ENCODE measurements at places on chromosomes 5 and 9.

GRCh38 chr9:110767559-110768063, 99.0 kb downstream of the MUSK start:
- DNase-seq: peak; percentile 96

- no peak for DNase-seq
Observed at GRCh38 chr5:179815491-179816249, 5.0 kb upstream of the SQSTM1 start.

DNA sequence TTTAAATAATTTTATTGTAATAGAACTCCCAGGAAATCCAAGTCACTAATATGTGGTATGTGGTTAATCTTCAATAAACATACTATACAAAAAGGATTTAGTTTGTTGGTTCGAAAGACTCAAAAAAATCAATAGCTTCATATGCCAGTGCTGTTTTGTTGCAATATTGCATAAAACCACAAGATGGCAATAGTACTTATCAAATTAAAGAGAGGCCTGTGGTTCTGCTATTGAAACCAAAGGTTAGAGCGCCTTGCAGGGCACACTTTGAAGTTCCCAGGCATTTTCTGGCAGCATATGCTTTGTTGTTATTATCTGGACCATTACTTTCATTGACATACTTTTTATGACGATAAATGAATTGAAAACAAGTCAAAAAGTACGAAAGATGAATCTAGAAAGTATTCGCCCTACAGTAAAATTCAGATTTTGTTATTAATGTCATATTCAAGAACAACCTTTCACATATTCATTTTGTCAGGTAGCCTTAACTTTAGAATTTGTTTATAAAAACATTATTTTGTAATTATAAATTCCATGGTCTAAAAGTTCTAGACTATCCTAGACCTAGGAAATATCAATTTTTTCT, 316.3 kb downstream of the MCTP1 start:
- DNase-seq: peak; percentile 79

DNA sequence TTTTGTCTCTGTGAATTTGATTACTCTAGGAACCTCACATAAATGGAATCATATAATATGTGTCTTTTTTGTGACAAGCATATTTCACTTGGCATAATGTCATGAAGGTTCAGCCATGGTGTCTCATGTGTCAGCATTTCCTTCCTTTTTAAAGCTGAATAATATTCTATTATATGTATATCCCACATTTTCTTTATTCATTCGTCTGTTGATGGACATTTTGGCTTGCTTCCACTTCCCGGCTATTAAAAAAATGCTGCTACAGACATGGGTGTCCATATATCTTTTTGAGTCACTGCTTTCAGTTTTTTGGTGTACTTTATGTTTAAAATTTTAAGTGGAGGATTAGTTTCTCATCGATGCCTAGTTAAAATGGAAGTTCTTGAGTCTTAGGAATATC, 59.8 kb upstream of the C5orf63 start:
- DNase-seq: peak; percentile 5

- DNase-seq: no peak
Observed at GRCh38 chr5:178449163-178450070, 140.8 kb downstream of the COL23A1 start.

DNA sequence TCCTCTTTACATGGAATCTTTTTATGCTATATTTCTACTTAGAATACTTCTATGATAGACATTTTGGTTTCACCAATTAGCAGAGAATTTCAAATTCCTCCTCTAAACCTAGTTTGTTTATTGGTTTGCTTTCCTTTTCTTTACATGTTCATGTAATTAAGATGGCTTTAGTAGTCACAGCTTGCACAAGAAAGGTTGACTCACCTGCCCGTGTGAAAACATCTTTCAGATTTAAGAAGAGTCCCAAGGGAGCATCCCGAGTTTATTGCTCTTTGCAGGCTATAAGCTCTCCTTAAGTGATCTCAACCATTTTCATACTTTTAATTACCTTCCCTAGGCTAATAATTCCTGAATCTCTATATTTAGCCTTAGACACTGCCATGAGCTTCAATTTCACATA, 28.9 kb downstream of the TYRP1 start:
- no peak for DNase-seq

- DNase-seq: no peak
Observed at GRCh38 chr9:117300371-117301110, 114.3 kb downstream of the ASTN2 start.

GRCh38 chr9:137252555-137253506, 1.7 kb downstream of the STPG3 start:
- DNase-seq: no peak

GRCh38 chr5:12934722-12935121, 1009.8 kb downstream of the DNAH5 start:
- DNase-seq: no peak

- no peak for DNase-seq
Observed at GRCh38 chr5:170693701-170694100, 89.8 kb upstream of the GABRP start.

DNA sequence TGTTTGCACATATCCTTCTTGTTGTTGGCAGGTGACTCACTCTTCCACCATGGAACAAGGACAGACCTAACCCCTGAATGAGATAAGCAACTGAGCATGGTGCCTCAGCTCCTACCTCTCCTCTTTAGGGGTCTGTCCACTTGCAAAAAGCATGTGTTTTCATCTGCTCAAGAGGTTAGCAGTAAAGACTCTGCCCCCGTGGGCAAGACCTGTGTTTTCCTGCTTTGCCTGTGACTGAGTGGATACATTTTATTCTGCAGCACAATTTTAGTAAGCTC, 111.0 kb upstream of the LIFR start:
- DNase-seq: no peak

DNA sequence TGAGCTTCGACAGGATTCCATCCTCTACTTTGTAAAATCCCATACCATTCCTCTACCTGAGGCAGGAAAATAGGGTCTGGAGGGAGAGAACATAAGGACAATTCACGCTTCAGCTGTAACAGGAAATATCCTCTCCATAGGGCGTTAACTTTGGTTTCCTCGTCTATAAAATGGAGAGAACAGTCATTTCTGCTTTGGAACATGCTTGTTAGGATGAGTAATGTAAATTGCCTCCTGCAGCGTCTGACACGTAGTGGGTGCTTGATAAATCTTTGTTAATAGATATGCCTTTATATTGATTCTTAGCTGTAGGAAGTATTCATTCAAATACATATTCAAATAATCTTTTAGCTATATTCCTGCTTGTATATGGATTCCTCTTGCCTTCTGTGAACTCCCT, 711 bp upstream of the SUB1 start:
- no peak for DNase-seq

GRCh38 chr5:81125959-81126358, 107.2 kb upstream of the CKMT2 start:
- no peak for DNase-seq

DNA sequence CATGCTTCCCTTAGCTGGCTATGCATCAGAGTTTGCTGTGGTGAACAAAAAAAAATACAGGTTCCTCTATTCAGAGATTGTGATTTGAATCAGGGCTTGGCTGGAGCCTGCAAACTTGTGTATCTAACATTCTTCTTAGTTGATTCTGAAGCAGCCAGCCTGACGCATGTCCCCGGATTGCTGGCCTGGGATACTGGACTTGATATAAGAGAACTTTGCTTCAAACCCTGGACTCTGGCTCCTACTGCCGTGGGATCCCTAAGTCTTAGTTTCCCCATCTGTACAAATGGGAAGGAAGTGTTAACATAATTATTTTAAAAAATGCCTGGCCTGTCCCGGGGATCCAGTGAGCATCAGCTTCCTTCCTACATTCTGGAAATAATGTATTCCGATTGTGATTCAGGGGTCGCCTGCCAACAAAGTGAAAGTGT, 292.8 kb downstream of the ARHGEF28 start:
- DNase-seq: peak; percentile 26

DNA sequence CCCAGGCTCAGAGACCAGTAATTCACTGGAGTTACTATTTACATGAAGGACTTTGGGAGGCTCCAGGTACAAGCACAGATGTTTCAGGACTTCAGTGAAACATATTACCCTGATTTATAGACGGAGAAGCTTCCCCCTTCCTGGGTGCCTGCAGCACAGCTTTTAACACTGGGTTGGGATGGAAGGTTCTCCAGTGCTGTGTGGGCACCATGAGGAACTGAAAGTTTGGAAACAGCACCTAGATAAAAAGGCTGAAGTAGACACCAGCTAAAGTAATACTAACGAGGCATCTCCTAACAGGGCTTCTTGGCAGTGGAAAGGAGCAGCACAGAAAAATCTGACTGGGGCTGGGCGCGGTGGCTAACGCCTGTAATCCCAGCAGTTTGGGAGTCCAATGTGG, 70.7 kb downstream of the GCNT1 start:
- no peak for DNase-seq

DNA sequence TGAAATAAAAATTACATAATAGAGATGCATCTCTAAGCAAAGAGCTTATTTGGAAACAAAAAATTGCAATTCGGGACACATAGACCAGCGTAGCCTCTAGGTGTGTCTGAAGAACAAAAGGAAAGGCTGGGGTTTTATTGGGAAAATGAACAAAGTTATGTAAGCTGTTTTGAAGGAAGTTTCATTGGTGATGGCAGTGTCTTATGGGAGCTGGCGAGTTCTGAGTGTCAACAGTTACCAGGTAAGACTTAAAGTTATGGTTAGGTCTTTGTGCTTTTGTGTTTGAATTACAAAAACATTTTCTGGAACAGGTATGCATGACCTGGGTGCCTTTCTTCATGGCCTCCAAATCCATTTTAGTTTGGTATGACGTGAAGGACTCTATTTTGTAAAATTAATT, 48.9 kb downstream of the SLC27A6 start:
- DNase-seq: no peak

GRCh38 chr5:122273696-122274095, 38.3 kb upstream of the SNCAIP start:
- DNase-seq: no peak

- DNase-seq: no peak
Observed at GRCh38 chr9:6575324-6576034, 70.0 kb downstream of the GLDC start.

- DNase-seq: peak; percentile 57
Observed at GRCh38 chr5:158451203-158451992, 592.5 kb upstream of the CLINT1 start.

DNA sequence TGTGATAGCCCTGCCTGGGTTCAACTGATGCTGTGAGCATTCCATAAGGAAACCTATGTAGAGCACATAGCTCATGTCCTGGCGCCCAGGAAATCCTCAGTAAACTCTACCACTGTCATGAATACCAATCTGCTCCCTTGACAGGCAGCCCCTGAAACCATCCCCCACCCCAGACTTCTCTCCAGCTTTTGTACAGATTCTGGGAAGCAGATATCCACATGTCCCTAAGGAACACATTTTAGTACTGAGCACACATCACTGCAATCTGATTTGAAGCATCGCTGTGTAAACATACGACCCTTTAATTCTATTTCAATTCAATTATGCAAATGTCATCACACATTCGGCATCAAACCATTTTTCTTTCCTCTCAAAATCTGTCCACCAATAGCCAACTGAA, 89.5 kb upstream of the FSTL4 start:
- no peak for DNase-seq

GRCh38 chr9:108549184-108549583, 306.6 kb downstream of the ACTL7B start:
- no peak for DNase-seq

GRCh38 chr5:122258241-122258640, 53.8 kb upstream of the SNCAIP start:
- no peak for DNase-seq

- no peak for DNase-seq
Observed at GRCh38 chr5:154117930-154118329, 72.6 kb upstream of the GALNT10 start.

- no peak for DNase-seq
Observed at GRCh38 chr9:83182071-83182470, 119.1 kb upstream of the RASEF start.

- DNase-seq: no peak
Observed at GRCh38 chr5:175895686-175896102, 24.3 kb downstream of the CPLX2 start.

DNA sequence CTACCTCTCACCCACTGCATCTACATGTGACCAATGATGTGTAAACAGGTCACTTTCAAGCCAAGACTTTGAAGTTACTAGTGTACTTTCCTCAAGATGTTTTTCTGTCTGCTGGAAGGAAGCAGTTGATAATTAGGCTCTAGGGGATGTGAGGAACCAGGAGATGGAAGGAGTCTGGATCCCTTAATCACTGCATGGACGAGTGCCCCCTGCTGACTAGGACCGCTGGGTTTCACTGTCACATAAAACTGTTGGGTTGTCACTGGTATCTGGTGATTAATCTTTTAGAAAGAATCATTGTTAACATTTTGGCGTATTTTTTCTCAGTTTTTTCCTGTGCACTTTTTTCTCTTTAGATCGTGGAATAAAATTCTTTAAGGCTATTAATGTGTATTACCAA, 79.5 kb downstream of the SREK1 start:
- peak; percentile 28 for DNase-seq

DNA sequence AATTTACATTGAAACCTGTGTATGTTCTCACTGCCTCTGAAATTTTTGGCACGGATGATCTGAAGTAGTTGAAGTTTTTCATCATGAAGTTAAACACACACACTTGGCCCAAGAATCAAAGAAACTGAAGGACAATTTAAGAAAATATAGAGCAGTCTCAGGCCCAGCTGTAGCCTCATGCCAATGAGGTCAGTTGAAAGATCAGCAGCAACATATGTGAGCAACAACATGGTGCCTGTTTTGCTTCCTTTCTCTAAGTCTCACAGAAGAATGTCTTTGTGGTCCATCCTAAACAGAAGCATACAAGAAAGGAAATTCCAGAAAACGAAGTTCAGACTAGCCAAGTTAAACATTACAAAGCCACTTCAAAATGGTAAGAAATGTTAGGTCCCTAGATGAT, 1737.2 kb downstream of the MAT2B start:
- no peak for DNase-seq

DNA sequence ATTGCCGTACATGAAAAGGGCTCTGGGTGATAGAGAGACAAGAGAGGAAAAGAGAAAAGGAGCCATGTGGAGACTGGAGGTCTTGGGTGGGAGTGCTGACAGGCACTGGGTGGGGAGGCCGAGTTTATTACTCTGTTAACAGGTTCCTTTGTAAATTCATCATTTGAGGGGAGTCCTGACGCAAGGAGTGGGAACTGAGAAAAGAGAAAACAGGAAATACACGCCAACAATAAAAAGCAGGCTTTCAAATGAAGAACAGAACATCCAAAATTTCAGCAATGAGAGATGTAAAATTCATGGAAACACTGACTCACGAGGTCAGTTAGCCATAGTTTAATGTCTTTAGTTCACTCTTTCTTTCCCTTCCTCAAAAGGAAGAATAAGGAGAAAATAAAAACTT, 342.8 kb downstream of the TMEM167A start:
- peak; percentile 21 for DNase-seq

DNA sequence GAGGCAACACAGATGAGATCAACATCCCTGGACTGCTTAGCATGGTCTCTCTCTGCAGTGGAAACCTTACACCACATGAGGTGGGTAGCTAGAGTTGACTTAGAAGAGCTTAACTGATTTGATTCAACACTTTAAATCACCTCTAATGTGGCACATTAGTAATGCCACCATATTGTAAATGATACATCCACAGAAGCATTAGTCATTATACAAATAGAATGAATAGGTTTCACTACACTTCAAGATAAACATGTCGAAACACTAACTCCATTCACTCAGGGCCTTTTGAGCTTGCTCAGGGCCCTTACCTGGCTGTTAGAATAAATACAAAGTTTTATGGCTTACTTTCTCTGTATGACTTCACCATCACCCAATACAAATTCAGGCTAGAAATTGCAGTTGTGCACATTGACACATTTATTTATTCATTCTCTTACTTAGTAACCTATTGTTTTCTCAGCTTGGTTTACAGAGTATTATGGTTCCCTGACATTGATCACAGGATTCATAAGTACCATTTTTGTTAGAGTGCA, 9.3 kb upstream of the SMAD5 start:
- DNase-seq: no peak

GRCh38 chr5:174398171-174398570, 326.2 kb upstream of the MSX2 start:
- no peak for DNase-seq

Data from fibroblast of pulmonary artery (primary cell).